ENCODE measurements at places on chromosomes 5 and 9. TPM values are rescaled to one million over a fixed set of nuclear protein-coding genes. Genes with fewer than 3 reads are reported as not detected.

GRCh38 chr9:69569738-69570451, 102.3 kb downstream of the APBA1 start:
- DNase-seq = no peak

GRCh38 chr9:101509572-101509971, 24.1 kb upstream of the RNF20 start:
- DNase-seq = no peak

DNA sequence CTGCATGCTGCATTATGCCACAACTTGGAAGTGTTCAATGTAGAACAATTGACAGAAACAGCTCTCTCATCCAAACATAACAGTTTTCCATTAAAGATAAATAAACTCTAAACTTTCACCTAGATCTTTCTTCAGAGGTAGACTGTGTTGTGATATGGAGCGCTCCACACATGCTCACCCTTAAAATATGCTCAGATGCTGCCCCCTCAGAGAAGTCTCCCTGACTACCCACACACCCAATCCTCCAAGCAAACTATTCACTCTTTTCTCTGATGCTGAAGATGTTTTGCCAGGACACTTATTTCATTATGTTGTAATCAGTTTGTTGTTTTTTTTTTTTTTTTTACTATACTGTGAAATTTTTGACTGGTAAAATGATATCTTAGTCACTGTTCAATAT, 206.6 kb upstream of the RASA1 start:
- no peak for DNase-seq

DNA sequence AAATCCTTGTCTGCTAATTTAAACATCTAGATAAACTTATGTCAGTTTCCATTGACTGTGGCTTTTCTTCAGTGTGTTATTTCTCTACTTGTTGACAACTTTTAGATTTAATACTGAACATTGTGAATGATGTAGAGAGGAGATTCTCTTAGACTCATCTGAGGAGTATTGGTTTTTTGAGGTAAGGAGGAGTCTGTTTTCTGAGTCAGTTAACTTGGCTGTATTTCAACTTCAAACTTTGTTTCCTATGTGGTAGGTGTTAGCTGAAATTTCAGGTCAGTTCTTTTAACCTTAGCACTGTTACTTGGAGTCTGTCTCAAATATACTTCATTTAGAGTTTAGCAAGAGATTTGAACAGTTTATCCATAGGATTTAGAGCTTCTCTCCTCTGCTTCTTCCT, 67.9 kb downstream of the XRCC4 start:
- no peak for DNase-seq

- DNase-seq = no peak
Observed at GRCh38 chr5:133840168-133840567, 128.3 kb downstream of the C5orf15 start.

DNA sequence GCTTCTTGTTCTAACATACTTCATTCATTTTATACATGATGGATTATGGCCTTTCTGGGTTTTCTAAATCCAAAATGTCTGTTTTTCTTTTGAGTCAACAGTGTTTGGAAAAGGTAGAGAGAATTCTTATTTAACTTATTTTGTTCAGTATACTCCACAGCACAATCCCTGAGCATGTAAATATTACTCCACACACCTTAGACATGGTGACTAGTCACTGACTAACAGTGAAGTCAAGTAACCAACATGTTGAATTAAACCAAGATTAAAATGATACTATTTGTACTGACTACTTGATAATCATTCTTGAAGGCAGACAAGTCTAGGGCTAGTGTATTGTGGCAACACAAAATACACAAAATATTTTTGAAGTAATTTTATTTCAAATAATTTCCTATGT, 55.0 kb downstream of the HAPLN1 start:
- DNase-seq = no peak

GRCh38 chr5:100575815-100576214, 40.6 kb downstream of the FAM174A start:
- DNase-seq = no peak

- DNase-seq = peak; percentile 72
Observed at GRCh38 chr5:34686762-34687268, 30.7 kb downstream of the RAI14 start.

DNA sequence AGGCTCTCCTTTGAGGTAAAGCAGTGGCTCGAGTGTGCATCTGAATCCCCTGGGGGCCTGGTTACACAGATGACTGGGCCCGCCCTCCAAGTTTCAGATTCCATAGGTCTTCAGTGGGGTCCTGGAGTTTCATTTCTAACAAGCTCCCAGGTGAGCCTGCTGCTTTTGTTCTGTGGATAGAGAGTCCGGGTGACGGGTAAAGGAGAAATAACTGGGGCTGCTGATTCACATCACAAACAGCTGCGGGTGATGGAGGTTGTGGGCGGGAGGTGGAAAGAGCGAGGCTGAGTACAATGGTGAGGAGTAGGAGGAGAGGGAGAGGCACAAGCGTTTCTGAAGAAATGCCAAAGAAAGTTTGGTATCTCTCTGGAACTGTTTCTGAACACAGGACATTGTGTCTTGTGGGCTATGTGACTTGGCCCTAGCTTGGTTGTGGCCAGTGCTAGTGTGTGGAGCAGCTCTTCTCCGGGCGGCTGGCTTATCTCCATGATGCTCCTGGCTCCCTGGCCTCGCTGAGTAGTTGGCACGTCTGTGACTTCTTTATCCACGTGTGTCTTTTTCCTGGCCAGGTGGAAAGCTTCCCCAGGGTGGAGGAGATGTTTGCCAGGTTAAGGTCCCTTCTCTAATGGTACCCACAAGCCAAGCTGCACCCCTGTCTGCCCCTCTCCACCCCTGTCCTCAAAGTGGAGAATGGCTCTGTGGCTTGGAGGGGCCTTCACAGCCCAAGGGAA, 61.7 kb downstream of the HSPA4 start:
- no peak for DNase-seq

DNA sequence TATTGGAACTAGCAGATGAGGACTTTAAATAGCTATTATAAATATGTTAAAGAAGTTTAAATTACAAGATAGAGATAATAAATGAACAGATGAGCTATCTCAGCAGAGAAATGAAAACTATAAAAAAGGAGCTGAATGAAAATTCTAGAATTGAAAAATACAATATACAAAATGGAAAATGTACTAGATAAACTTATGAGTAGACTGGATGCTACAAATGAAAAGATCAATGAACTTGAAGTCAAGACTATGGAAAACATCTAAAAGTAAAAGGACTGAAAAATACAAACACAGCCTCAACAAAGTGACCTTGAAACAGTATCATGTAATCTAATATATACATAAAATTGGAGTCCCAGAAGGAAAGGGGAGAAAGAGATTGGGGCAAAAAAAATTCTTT, 10.7 kb upstream of the PDLIM4 start:
- no peak for DNase-seq

DNA sequence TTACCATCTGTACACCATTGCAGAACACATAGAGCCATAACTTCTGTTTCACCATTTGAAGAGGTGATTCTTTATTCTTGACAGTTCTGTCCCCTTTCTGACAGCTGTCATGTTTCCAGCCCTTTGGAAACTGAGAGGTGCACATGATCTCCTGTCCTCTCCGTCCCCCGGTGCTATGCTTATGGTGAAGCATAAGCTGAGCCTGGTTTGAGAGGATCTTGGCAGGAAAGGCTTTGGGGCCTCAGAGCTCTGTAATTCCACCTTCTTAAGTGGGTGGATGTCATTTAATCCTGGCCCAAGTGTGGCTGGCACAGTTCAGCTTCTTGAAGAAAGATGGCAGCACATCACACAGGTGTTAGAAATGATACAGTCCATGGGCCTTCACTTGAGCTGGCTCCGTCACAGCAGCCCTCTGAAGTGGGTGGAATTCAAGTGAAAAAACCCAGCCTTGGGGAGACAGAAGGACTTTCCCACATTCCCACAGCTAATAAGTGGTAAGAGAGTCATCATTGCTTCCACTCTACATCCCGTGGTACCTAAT, 30.7 kb upstream of the GRPEL2 start:
- DNase-seq = no peak

DNA sequence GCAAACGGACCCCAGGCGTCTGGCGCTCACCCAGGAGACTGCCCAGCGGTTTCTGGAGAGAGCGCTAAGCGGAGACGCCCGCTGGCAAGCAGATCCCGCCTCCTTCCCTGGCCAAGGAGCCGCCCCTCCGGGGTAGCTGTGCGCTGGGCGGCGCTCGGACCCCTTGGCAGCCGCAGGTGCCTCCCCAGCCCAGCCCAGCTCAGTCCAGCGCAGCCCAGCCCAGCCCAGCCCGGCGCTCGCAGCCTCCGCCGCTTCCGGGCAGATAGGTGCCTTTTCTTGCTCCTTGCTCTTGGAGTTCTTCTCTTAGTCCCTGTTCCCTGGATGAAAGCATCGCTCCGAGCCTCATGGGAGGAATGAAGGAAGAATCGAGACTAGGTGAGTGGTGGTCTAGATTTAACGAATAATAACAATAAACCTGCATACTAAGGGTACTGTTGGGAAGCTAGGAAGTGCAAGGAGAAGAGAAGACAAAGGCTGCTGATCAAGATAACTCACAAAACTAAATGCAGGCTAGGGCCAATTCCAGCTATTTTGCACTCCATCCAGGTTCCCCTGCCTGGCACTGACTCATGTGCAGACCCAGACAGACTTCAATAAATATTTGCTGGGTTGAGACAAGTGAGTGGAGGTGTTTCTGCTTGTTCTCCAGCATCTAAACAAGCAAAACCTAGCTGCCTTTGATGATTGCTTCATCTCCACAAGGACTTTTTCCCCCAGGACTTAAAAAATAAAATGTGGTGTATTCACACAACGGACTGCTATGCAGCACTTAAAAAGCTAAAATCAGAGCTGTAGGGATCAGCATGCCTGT, at the start of gene STK32A:
TSS of gene STK32A (plus strand) at position 202 of the 811 bp plus-strand sequence. CDS start 4,609 bp downstream, outside the sequence.
- DNase-seq = peak; percentile 33

GRCh38 chr9:120405134-120405533, 174.8 kb downstream of the CDK5RAP2 start:
- DNase-seq = no peak

DNA sequence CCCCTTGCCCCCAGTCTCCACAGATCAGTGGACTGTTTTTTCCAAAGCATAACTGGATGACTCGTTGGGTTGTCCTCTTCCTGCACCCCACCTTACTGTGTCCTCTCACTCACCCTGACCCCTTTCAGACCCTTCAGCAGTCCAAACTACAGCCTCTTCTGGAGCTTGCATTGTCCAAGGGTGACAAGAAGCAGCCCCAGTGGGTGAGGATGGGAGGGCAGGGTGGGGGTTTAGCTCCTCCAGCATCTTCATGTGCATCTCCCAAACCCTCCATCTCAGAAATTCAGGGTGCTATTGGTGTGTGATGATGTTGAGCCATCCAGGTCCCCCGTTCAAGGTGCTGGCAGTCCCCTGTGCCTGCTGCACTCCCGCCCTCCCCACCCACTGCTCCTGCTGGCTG, 62.4 kb upstream of the COL15A1 start:
- no peak for DNase-seq

DNA sequence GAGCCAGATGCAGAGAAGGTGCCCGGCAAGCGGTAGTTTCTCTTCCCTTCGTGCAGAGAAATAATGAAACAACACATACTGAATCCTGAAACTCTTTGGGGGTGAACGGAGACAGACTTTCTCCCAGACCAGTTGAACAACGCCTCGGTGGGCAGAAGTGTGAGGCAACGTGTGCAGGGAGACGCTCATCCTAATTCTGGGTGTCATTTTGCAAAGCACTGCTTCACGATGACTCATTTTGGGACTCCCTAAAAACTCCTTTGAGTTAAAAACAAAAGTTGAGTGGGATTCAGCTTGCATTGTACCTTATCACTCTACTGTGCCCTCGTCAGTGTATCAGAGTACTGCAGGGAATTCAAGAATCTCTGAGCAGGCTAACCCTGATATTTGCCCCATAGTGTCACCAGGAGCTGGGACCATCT, 3.5 kb upstream of the NEK6 start:
- no peak for DNase-seq

DNA sequence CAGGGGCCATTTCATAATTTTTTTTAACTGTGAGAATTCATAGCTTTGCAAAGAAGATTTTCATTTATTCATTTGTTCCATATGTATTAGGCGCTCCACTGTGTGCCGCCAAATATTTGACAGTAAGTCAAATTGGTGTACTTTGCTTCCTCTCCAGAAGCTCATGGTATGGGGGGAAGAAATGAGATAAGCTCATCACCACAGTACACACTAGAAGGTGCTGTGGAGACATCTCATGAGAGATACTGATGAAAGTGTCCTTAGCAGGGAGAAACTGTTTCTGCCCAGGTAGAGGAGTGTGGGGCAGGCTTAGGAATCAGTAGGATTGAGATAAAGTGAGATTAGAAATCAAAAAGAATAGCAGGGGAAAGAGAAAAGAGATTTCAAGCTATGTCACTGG, 136.2 kb downstream of the CDH6 start:
- no peak for DNase-seq

- DNase-seq = peak; percentile 86
Observed at GRCh38 chr5:150904479-150905311, at the start of gene ZNF300. ZNF300 (minus strand) TSS chr5:150904980; CDS start chr5:150903155, 1,825 bp downstream.

DNA sequence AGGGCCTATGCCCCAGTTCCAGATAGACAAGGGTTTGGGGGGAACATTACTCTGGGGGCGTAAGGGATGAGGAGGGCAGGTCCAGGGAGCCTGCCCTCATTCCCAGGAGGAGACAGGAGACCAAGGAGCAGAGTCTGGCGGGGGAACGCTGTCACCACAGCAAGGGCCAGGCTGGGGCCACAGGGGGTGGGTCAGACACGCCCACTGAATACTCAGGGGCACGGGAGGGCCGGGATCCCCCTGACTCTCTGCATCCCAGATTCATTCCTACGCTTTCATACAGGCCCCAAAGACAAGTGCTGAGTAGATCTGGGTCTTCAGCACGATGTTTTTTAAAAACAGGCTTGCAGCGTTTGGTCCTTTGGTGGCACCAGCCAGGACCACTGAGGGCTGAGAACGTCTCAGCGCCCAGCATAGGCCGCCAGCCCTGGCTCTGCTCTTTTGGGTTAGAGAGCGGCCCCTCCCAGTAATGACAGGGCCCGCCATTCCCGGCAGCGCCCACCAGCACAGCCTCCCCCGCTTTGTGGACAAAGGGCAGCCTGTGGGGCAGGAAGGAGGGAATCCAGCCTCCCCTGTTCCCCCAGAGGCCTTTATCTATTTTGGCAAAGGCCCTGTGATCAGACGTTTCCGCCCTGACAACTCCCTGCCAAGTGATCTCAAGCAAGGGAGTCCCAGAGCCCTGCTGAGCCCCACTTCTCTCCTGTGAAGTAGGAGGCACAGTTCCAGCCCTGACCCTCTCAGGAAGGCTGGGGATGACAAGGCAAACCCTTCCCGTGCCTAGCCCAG, 24.9 kb downstream of the NEK6 start:
- DNase-seq = peak; percentile 55

- no peak for DNase-seq
Observed at GRCh38 chr5:169860585-169860984, 119.7 kb downstream of the INSYN2B start.

GRCh38 chr9:107547772-107548297, 58.3 kb upstream of the KLF4 start:
- DNase-seq = no peak

GRCh38 chr5:3596857-3597166, 1.2 kb downstream of the IRX1 start:
- DNase-seq = no peak

- DNase-seq = peak; percentile 11
Observed at GRCh38 chr9:84862810-84863287, 193.3 kb downstream of the NTRK2 start.

- no peak for DNase-seq
Observed at GRCh38 chr5:135333732-135334515, 65.1 kb downstream of the MACROH2A1 start.

The SOX30 gene
- total RNA-seq = 0.28 TPM

The PCDHA7 gene
- total RNA-seq = 0.17 TPM

The IL9 gene
- total RNA-seq = not detected

The SLCO6A1 gene
- total RNA-seq = not detected

The ANKRD18B gene
- total RNA-seq = 0.64 TPM

The PKD2L2 gene
- not detected for total RNA-seq

The QRFP gene
- total RNA-seq = not detected

The PCDHA6 gene
- total RNA-seq = 0.31 TPM

The PPIC gene
- total RNA-seq = 86.0 TPM

The TMEM174 gene
- not detected for total RNA-seq
